Activated naive CD4-positive, alpha-beta T cell treated with anti-CD3 and anti-CD28 coated beads for 36 hours (primary cell): ENCODE measurements at places on chromosomes 11 and 22. TPM values are rescaled to one million over a fixed set of nuclear protein-coding genes. Genes with fewer than 3 reads are reported as not detected.
A peak's percentile ranks its signal among the peaks of the same experiment; 100 is the strongest.

Gene WNT11
- not detected for total RNA-seq

Gene TRIM49
- total RNA-seq, result not detected

Gene SCYL1
- 58.3 TPM for total RNA-seq

Gene UCP2
- total RNA-seq, result 149 TPM

DNA sequence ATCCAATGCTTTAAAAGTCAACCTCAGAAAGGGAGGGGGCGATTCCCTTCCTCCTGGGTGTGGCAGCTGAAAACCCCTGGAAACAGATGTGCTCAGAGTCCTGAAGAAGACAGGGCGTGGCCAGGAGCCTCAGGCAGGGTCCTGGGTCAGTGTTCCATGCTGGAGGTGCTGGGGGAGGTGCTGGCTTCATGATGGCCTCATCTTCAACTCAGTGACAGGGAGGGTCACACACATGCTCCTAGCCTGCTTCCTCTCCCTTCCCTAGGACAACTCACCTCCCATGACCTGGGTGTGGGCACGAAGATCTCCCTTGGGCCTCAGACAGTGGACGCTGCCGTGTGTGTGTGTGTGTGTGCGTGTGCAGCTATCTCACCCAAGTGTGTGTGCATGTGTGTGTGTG, 245.6 kb upstream of the B3GAT1 start:
- DNase-seq, result no peak

GRCh38 chr11:59520741-59521140, 9.4 kb downstream of the OR4D9 start:
- no peak for DNase-seq

- DNase-seq, result no peak
These were observed 7.7 kb downstream of the MUC5AC start for GRCh38 chr11:1165256-1166041.

GRCh38 chr22:17842386-17842785, 68.1 kb upstream of the BID start:
- DNase-seq, result peak; percentile 28

DNA sequence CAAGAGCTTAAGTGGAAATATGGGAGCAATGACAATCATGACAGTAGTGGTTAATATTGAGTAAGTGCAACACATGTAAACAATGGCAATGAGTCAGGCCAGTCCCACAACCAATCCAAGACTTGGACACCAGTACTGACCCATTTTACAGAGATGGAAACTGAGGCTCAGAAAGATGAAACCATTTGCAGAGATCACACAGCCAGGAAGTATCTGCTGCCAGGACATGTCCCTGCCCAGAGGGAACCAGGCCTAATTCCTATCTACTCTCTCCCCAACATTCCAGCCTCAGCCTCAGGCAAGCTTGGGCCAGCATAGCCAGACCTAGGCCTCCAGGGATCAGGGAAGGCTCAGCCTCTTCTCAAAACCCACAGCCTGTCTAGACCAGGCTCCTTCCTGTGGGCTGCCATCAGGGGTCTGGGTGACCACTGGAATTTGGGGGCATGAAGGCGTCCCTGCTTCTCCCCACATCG, 395.1 kb downstream of the MN1 start:
- DNase-seq, result no peak

DNA sequence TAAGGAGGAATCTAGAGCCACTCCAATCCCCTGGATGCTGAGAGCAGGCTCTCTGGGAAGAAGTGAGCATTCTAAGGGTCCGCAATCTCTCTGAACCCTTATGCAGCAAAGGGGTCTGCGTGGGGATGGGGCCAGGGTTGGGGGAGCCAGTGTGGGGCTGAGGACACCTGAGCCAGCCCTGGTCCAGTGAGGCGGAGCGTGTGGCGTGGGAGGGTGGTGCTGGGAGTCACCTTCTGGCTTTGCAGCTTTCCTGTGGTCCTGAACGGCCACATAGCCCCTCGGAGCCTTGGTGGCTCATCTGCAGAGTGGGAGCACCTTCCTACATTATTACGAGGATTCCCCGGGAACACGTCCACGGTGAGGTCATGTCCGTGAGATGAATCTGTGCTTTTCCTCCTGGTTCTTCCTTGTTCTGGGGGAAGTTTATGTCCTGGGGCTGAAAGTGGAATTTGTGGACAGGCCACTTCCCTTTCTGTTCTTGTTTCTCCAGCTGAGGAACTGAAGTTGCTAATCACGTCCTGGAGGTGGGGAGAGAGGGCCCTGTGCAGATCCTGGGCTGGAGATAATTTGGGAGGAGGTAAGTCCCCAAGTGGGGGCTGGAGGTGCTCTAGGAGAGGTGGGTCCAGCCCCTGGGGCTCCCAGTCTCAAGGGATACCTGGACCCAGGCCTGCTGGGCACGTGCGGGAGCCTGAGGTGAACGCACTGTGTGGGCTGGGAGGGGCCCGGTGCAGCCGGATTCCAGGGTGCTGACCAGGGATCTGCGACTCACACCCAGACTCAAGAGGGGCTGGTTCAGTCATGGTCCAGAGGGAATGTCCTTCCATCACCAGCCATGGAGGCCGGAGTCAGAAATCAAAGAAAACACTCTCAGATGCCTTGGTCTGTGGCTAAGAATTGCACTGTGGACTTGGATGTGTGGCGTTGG, 6.1 kb downstream of the MRGPRE start:
- DNase-seq, result no peak

GRCh38 chr11:31824879-31825837, 14.0 kb upstream of the PAX6 start:
- no peak for DNase-seq

GRCh38 chr11:1935156-1936071, 11.7 kb upstream of the MRPL23 start:
- DNase-seq, result no peak

GRCh38 chr11:13567551-13567950, 71.8 kb upstream of the PTH start:
- DNase-seq, result no peak

GRCh38 chr11:65187971-65188461, 6.3 kb downstream of the CAPN1 start:
- no peak for DNase-seq
